ENCODE measurements at places on chromosomes 2 and 18.

GRCh38 chr18:59783138-59783537 lies 85.9 kb upstream of the CCBE1 start:
- no peak for DNase-seq

GRCh38 chr18:39453356-39453755 lies 1887.8 kb upstream of the CELF4 start:
- no peak for DNase-seq

- DNase-seq, result no peak
Measured at GRCh38 chr2:226631671-226632070, 167.9 kb downstream of the IRS1 start.

GRCh38 chr2:8376603-8377410 lies 305.0 kb upstream of the ID2 start:
- no peak for DNase-seq

DNA sequence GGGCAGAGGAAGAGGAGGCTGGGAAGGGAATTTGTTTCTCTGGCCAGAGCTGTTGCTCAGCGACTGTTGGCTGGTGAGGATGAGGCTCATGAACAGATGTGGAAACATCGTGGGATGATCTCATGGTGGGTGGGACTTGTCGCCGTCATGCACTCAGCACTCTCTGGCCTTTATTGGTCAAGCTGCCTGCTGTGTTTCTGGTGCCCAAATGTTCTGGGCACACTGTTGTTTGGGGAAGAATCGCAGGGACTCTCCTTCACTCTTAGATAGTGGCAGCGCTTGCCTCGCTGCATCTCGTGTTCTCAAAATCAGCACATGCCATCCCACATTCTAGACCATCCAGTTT lies 145.6 kb downstream of the AGAP1 start:
- peak; percentile 78 for DNase-seq

DNA sequence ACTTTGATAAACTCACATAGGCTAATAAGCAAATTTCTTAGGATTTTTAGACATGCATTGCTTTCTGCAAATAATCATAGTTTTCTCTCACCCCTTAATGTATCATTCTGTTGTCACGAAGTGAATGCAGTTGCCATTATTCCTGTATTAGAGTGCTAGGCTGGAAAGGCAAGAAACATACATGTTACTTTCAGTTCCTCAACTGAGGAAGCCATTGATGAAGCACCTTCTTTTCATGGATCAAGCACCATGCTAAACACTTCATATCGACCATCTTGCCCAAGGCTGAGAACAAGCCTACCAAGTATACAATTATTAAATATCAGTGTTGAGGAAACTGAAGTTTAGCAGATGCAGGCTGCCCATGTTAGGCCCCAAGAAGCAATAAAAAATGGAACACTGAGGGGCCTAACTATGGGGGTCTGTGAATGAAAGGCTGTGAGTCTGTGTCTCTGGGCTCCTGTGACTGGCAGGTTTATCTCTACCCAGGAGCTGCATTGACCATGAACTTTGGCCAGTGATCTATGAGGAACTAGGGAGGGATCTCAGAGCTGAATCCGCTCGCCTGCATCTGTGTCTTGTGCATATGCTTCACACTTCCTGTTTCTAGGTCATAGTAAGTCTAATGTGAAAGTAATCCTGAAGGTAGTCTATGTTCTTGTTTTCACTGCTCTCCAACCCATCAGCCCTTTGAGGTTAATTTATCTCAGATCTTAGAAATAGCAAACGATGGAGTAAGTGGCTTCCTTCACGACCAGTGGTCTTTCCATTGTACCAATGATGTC lies 16.0 kb upstream of the TSPYL6 start:
- DNase-seq, result no peak

GRCh38 chr2:129828792-129829191 lies 150.7 kb upstream of the RAB6C start:
- DNase-seq, result no peak

All from posterior cingulate gyrus (tissue), 11 donors.